Epithelial cell of prostate (primary cell): ENCODE measurements at places on chromosomes 2 and 18.
A peak's percentile ranks its signal among the peaks of the same experiment; 100 is the strongest.

DNA sequence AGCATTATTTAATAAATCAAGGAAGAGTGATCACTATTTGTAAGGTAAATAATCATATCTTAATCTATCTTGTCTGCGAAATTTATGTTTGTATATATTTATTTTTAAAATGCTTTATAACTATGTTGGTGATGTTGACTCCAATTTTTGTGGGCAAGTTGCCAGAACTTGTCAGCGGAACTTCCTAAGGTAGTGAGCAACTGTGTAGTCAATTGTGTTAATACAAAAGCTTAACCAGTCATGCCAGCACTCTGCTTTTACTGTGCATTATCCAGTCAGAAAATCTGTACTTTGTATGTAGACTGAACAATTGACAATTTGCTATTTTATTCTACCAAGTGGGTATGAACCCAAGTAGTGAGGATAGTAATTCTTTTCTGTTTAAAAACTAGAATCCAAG is 61.9 kb upstream of the RND3 start:
- DNase-seq: no peak

DNA sequence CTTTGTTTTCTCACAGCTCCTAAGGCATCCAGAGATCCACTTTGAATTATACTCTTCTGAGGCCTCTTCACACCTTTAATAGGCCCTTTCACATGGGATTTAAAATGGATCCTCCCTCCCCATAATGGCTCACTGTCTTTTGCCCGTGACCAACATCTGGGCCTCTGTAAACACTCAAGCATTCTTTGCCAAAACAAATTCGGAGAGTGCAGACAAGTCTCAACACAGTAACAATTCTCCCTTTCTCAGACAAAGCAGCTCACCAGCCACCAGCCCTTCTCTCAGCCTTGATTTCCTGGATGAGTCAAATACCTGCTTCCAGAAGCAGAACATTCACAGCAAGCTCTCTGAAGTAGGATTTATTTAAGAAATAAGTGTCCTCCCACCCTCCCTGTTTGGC is 14.0 kb upstream of the IMP4 start:
- DNase-seq: peak; percentile 92

GRCh38 chr2:39948016-39948719 is 169.1 kb upstream of the THUMPD2 start:
- no peak for DNase-seq

GRCh38 chr2:240742602-240743095 is 51.0 kb downstream of the AQP12A start:
- DNase-seq: no peak

- DNase-seq: peak; percentile 18
Measured at GRCh38 chr2:157052685-157053224, 204.8 kb upstream of the GALNT5 start.

- no peak for DNase-seq
Measured at GRCh38 chr18:42100911-42101310, 145.9 kb downstream of the PIK3C3 start.

DNA sequence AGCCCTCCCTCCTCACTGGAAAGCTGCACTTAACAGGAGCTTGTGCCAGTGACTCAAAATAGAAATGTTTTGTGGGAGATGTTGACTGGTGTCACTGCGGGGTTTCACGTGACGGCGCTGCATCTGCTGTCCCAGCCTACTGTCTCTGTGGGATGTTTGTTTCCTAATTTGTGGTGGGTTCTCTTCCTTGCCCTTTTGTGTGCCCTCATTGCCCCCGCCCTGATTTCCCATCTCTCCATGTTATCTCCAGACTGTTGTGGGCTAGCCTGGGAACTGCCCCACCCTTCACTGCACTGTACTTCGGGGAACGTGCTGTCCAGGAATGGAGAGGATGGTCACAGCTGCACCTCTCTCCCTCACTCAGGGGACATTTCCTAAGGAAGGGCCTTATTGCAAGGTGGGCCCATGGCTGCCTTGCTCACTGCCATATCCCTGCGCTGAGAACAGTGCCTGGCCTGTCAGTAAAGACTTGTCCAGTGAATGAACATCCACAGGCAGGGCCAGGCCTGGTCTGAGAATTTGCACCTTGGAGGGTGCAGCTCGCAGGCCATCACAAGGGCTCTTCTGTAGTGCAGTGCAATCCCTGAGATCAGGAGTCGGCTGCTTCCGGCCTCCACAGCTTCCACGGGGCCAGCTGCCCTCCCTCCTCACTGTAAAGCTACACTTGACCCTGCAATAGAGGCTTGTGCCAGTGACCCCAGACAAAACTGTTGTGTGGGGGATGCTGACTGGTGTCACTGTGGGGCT is 18.1 kb downstream of the ZAP70 start:
- no peak for DNase-seq

- DNase-seq: no peak
Measured at GRCh38 chr18:76982038-76982437, 150.5 kb downstream of the MBP start.

DNA sequence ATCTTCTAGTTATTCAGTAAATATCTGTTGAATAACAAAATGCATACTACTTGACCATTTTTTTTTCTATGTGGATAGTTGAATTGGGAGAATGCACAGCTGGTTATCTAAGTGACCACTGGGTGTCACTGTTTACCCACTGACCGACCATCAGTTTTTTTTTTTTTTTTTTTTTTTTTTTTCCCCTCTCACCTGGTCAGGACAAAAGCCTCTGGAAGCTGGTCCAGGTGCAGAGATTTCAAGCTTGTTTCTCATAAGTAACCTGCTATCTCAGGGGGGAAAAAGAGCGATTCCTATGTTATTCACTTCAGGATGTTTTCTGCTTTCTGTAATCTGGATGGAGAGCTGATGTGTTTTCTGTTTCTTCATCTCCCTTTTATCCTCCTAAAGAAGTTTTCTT is 256.0 kb downstream of the DCDC2C start:
- DNase-seq: no peak

- DNase-seq: no peak
Measured at GRCh38 chr18:5237083-5237722, 40.1 kb upstream of the AKAIN1 start.

DNA sequence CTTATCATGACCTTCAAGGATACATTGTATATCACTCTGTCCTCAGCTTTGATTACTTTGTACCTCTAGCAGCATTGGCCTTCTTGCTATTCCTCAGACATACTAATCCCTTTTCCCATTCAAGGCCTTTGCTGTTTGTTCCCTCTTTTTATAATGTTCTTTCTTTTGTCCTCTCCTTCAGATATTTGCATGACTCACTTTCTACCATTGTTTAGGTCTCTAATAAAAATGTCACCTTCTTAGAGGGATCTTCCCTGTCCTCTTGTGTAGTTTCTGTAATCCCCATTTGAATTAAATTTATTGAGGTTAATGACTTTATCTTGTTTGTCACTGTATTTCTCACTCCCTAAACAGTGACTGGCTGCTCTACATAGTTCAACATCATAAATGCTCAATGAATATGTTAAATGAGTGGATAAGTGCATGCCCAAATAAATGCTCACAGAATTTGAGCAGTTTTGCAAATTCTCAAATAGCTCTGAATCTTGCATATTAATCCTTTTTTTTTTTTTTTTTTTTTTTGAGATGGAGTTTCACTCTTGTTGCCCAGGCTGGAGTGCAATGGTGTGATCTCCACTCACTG is 135.9 kb downstream of the AGPS start:
- DNase-seq: no peak

- DNase-seq: no peak
Measured at GRCh38 chr18:5297597-5297996, 2.1 kb upstream of the ZBTB14 start.

GRCh38 chr2:173191601-173192000 is 116.0 kb downstream of the MAP3K20 start:
- DNase-seq: no peak

- DNase-seq: no peak
Measured at GRCh38 chr2:70094171-70094977, 7.1 kb downstream of the PCBP1 start.

GRCh38 chr2:28975671-28976070 is 5.4 kb upstream of the TOGARAM2 start:
- DNase-seq: no peak

DNA sequence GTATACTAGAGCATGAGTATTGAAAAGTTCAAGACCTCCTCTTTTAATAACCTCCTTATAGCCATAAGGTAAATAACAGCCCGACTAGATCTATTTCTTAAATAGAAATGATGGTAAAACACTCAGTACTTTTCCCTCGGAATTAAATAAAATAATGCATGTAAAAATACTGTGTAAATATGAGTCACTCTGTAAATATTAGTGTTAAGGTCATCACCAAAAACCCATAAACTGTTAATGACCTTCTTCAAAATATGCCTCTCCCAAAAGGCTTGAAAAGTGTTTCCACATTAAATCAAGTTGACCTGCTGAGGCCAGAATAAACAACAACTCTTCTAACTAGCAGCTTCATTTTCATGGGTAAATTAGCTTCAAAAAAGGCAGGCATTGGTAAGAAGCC is 25.3 kb upstream of the BZW1 start:
- no peak for DNase-seq

- DNase-seq: no peak
Measured at GRCh38 chr18:78407466-78407844, 572.2 kb upstream of the SALL3 start.

DNA sequence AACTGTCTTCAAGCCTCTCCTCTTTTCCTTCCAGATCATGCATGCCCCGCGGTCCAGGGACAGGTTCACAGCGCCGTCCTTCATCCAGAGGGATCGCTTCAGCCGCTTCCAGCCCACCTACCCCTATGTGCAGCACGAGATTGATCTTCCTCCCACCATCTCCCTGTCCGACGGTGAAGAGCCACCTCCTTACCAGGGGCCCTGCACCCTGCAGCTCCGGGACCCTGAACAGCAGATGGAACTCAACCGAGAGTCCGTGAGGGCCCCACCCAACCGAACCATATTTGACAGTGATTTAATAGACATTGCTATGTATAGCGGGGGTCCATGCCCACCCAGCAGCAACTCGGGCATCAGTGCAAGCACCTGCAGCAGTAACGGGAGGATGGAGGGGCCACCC is 81.3 kb downstream of the FAM210A start:
- no peak for DNase-seq

DNA sequence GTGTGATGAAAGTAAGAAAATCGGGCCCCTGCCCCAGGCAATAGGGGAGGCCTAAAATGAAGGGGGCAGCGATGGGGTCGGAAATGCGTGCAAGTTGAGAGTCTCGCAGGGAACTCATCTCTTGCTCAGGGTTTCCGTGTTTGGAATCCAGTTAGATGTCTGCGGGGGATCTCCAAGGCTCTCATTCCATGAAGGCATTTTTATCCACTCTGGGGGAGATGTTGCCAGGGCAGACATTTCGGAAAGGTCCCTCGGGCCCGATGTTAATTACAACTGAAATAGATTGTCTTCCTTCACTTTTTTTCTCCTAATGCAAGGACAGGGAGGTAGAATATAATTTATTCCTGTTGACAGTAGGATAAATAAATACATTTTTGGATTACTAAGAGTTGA is 12.8 kb upstream of the SKOR2 start:
- DNase-seq: no peak

- no peak for DNase-seq
Measured at GRCh38 chr2:12479065-12479601, 237.6 kb upstream of the TRIB2 start.

GRCh38 chr2:21067859-21068537 is 24.1 kb upstream of the APOB start:
- no peak for DNase-seq

- peak; percentile 69 for DNase-seq
Measured at GRCh38 chr18:68555879-68556301, 159.0 kb downstream of the TMX3 start.

- DNase-seq: no peak
Measured at GRCh38 chr2:224031358-224031970, 7.6 kb downstream of the SERPINE2 start.

GRCh38 chr18:32318581-32318980 is 128.7 kb downstream of the MEP1B start:
- DNase-seq: no peak

DNA sequence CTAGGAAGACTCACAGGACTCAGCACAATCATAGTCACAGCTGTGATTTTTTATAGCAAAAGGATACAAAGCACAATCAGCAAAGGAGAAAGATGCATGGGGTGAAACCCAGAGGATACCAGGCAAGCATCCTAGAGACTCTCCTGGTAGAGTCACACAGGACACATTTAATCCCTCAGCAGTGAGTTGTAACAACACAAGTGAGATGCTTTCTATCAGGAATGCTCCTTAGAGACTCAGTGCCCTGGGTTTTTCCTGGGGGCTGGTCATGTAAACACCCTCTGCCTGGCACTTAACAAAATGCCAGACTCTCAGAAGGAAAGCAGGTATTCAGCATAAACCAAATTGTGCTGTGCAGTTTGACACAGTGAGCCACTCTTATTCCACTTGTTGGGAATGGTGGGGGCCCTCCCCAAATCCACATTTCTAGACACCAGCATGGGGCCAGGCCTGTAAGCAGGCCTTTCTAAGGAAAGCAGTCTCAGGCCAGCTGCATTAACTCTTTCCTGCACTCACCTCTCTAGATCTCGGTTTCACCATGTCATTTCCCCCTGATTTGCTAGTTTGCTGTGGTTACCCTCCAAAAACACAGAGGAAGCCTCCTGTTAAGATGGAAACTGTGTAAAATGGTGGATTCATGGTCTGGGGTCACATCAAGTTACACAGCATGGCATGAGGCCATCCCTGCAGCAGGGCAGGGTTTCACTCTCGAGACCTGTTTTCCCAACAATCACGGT is 16.9 kb upstream of the RNU4ATAC start:
- no peak for DNase-seq

GRCh38 chr18:1037776-1038175 is 133.1 kb downstream of the ADCYAP1 start:
- DNase-seq: no peak

GRCh38 chr2:96463119-96463518 is 42.0 kb downstream of the NEURL3 start:
- no peak for DNase-seq

DNA sequence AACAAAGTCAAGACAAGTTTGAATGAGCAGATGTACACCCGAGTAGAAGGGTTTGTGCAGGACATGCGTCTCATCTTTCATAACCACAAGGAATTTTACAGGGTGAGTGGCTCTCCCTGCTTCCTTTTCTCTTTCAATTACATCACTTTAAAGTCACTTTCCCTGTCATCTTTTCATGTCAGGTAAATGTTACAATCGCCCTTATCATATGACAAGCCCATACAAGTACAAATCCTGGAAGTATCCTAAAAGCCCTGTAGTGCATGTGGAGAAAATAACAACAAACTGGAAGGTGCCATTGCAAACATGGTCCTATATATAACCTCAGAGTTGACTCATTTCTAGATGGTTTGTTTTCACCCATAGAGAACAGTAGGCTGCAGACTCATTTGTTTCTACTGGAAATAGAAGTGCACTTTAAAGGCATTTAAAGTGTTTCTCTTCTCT is 126.0 kb downstream of the SP100 start:
- peak; percentile 10 for DNase-seq

DNA sequence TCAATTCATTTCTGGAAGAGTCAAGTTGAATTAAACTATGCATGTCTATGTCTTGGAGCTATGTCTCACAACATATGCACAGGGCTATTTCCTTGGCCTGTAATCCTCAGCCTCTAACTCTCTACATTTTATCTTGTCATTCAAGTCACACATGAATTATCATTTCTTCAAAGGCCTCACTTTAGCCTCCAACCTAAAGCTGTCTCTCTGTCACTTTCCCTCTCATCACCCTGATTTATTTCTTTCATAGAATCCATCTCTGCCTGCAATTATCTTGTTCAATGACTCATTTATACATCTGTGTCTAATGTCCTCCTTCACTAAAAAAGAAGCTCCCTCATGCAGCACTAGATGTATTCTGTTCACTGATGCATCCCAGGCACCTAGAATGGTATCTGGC is 614.2 kb upstream of the REG3G start:
- DNase-seq: no peak
